ENCODE measurements at places on chromosomes 3 and 15.
A peak's percentile ranks its signal among the peaks of the same experiment; 100 is the strongest.

- DNase-seq: no peak
Measured at GRCh38 chr15:50790778-50791453, 25.4 kb upstream of the SPPL2A start.

DNA sequence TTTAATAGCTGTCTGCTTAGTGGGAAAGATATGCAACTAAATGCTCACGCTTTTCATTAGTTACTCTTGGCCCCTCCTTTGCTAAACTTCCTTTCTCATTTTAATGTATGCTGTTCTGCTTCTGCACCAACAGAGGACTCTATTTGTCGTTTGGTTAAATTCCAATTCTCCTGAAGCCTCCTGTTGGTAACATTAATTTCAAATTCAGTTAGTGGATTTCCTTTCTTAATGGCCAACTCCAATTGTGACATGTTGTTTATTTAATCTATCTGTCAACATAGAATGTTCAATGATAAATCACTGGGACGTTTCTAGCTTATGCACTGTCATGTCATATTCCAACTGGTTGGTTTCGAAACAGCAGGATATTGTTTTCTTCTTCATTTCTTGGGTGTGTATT is 467.4 kb upstream of the BCHE start:
- no peak for DNase-seq

- DNase-seq: no peak
Measured at GRCh38 chr3:43291546-43291945, 5.2 kb downstream of the SNRK start.

DNA sequence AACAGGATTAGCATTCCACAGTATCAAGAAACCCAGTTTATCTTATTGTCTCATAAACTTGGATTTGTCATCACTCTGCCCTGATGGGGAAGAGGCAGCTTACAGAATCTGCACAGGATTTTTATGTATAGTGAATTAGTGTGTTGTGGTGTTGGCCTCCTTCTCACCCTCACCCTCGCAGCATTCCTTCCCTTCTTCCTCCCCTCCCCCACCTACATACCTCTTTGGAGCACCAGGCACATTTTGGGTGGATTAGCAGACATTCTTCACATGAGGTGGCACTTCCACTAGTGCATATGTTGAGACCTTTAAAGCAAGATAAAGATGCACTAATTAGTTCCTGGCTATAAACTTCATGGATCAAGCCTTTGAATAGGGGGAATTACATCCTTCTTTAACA is 13.9 kb downstream of the ITGB5 start:
- DNase-seq: no peak

- no peak for DNase-seq
Measured at GRCh38 chr15:51721199-51721960, 16.1 kb downstream of the LYSMD2 start.

- no peak for DNase-seq
Measured at GRCh38 chr3:134407239-134407625, 33.0 kb upstream of the AMOTL2 start.

DNA sequence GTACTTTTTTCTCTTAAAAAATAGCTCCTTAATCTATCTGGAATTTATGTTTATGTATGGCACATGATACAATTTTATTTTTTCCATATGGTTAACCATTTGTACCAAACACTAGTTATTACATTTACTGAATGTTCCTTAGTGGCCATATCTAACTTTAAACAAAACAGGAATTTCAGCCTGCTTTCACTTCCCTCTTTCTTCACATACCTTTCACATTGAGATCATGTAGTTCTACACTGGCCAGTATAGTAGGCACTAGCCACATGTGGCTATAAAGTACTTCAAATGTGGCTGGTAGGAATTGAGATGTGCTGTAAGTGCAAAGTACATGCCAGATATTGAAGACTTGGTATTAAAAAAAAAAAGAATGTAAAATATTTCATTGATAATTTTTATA is 4.7 kb upstream of the RYK start:
- no peak for DNase-seq

DNA sequence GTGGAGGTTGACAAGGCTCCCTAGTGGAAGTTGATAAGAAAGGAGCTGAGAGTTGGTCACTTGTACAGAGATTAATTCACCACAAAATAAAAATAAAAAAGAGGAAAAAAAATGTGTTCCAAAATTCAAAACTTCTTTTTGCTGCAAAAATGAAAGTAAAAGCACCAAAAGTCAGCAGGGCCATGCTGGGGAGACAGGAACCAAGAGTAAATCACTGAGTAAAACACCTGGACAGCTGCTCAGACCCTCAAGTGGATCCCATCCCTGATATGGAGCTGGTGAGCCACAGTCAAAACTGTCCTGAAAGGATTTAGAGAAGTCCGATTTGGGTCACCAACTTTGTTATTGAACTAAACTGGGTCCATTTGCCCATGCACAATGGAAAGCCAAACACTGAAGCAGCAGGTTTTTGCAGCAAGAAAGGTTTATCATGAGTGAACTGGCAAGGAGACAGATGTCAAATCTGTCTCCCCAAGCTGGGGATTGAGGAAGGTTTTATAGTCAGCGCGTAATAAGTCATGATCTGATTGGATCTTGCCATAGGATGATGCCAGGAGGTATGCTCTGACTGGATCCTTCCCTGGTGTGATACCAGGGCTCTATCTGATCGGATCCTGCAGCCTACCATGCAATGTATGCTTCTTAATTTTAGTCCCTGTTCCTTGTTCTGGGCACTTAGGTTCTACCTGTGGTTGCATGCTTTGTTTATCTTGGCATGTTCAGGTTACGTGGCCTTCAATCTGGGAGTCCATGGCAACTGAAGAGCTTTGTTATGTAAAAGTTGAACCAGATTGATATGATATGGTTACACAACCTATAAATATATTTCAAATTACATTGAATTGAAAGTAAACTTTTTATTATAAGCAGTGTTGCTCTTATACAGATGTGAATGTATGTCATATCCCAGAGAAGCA is 313.2 kb downstream of the POLQ start:
- DNase-seq: no peak

- peak; percentile 67 for DNase-seq
Measured at GRCh38 chr3:187744169-187745151, 808 bp downstream of the BCL6 start.

DNA sequence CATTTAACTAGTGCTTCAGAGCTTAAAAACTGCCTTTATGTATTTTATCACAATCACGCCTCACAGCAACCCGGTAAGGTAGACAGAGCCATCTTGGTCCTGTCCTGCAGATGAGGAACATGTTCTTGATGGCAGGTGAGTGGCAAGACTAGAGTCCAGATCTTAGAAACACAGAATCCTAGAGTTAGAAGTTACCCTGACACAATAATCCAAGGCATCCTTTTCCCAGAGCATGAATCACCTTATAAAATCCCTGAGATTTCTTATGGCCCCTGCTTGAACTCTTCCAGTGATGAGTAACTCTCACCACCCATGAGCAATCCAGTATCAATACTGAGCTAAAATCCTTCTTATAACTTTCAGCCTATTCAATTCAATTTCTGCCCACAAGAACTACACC is 16.9 kb downstream of the POPDC2 start:
- DNase-seq: peak; percentile 67

GRCh38 chr3:16249886-16250285 is 14.9 kb downstream of the DPH3 start:
- DNase-seq: no peak

GRCh38 chr15:55802600-55803376 is 59.8 kb upstream of the PRTG start:
- no peak for DNase-seq

DNA sequence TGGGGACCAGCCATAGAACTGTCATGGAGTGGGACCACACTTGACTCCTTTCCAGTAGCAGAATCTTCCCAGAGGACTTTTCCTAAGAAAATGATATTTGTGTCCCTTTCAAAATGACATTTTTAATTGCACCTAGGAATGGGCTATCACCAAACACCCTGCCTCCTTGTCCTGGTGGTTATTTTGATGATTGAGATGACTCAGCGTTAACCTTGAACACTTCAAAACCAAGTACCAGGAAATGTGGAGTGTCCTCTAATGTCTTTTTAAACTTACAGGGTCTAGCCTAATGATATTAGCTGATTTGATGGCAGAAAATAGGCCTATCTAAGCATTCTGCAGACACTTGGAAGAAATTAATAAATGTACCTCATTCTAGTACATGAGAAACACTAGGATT is 90.7 kb downstream of the HHLA2 start:
- no peak for DNase-seq

DNA sequence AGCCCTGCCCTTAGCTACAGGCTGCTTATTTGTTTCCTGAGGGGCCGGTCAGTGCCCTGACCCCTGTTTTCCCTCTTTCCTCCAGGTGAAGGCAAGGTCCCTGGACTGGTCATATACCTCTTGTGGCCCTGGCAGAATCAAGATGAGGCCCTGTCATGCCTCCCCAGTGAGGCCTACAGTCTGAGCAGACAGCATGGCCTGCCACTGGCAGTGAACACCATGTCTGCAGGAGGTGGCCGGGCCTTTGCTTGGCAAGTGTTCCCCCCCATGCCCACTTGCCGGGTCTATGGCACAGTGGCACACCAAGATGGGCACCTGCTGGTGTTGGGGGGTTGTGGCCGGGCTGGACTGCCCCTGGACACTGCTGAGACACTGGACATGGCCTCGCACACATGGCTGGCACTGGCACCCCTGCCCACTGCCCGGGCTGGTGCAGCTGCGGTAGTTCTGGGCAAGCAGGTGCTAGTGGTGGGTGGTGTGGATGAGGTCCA is 1.2 kb downstream of the KLHDC8B start:
- no peak for DNase-seq

GRCh38 chr3:14561051-14561960 is 21.2 kb upstream of the GRIP2 start:
- peak; percentile 20 for DNase-seq

DNA sequence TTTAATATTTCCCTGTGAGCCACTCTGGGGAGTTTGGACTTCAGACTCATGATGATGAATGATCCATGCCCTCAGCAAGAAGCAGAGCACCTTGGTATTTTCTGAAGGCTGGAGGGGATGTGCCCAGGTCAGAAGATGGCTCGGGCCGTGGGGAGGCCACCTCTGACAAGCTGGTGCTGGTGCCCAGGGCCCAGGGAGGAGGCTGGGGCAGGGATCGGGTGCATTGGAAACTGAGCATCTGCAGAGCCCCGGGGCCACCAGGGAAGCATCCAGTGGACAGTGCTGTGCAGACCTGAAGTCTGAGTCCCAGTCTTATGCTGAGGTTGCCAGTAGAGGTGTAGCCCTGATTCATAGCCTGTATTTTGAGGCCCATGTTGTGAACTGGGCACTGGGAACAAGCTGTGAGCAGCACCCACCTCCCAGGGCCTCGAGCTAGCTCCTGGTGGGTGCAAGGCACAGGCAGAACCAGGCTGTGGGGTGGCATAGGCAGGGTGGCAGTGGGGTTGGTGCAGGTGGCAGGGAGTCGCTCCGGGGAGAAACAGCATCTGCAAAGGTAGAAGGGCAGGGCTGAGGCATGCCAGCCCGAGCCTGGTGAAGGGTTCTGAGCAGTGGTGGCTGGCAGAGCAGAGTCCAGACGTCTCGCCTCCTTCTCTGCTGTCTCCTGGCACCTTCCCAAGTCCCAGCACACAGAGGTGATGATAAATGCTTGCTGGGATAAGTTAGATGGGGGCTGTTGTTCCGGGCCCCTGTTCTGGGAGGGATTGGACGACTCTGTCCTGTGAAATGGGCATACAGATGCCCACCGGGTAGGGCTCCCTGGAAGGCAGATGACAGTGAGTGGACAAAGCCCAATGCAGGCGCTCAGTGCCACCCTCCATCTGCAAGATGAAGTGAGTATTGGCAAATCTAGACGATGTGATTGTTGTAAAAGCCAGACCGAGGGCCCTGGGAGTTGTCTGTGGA is 10.6 kb downstream of the DNAJB8 start:
- DNase-seq: no peak

GRCh38 chr15:71245588-71245987 is 130.3 kb downstream of the THSD4 start:
- DNase-seq: no peak

DNA sequence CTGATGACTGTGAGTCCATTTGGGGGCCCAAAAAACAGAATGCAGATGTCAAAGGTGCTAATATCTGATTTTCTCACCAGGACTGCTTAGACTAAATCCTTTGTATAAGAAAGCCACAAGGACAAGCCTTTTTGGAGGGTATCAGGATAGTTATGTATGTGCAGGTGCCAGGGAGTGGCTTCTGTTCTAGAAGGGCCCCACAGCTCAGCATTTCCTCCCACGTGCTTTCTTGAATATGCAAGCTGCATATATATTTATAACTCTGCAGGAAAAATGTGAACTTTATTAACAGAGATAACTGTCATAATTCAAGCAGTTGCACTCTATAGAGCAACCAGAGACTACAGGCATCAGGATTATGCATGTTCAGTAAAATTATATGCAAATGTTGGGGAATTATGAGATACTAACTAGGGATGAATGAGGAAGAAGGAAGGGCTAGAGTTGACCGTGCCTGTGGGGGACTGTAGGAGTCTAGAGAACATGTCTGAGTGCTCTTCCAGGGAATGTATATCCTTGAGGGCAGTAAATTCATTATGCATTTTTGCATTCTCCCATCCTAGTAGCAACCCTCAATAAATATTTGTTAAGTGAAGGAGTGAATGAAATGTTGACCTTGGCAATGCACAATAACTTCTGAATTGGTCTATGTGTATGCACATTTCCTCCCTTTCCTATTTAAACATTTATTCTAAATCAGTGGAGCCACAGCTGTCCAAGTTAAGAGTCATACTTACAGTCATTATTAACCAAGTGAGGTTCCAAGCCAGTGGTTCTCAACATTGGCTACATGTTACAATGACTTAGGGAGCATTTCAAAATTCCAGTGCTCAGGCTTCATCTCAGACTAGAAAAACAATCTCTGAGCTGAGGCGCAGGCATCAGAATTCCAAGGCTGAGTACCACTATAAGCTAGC is 94.8 kb upstream of the ANKRD28 start:
- DNase-seq: peak; percentile 64

DNA sequence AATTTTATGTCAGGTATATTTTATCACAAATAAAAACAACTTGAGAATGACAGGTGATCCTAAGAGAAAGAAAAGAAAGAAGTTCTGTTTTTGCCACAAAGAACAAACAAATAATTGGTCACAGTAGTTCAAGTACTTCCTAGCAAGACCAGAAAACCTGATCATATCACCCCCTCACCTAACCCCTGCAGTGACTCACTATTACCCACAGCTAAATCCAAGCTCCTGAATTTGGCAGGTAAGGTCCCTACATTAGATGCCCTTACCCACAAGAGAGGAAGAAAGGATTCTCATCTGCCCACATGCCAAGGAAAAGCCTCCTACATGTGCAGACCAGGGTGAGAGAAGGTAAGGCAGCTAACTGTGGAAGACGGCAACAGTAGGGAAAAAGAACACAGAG is 4.4 kb downstream of the SSUH2 start:
- no peak for DNase-seq

- no peak for DNase-seq
Measured at GRCh38 chr15:88470625-88471372, 3.3 kb downstream of the MRPS11 start.

DNA sequence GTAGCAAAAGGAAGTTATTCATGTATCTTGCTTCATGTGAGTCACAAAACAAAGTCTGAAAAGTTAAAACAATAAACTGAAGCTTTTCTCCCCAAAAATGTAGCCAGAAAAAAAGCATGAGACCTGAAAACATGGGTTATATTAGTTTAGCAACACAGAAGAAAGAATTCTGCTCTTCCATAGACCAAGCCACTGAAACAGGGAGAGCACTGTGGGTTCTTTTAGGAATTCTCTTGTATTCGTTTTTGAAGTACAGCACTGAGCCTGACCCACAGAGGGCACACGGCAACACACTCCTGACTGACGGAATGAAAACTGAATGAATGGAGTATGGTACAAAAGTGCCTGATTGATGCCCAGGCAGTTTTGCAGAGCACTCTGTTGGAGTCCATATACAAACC is 66.6 kb downstream of the TM4SF4 start:
- peak; percentile 69 for DNase-seq

GRCh38 chr3:145716519-145716918 is 444.5 kb downstream of the PLOD2 start:
- DNase-seq: no peak

All from astrocyte of the spinal cord (primary cell).